Activated naive CD4-positive, alpha-beta T cell treated with Interleukin-2 at 50 U/mL for 16 hours (primary cell): ENCODE measurements at places on chromosomes 6 and 20.

DNA sequence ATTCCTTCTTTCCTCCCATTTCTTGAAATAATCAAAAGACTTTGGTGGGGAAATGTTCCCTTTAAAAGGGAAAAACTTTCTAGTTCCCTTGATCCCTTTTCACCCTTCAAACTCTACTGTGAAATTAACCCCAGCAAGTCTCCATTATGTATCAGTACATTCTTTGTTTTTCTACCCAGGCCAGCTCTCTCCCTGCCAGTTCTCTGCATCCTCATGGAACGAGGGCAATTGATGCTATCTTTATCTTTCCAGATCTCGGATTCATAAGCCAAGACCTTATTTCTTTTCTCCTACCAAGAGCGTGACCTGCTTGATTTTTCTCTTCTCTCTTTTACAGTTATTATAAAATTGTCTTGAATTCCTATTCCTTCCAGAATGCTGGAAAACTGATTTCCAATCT is 75.8 kb downstream of the ADGRB3 start:
- no peak for DNase-seq

DNA sequence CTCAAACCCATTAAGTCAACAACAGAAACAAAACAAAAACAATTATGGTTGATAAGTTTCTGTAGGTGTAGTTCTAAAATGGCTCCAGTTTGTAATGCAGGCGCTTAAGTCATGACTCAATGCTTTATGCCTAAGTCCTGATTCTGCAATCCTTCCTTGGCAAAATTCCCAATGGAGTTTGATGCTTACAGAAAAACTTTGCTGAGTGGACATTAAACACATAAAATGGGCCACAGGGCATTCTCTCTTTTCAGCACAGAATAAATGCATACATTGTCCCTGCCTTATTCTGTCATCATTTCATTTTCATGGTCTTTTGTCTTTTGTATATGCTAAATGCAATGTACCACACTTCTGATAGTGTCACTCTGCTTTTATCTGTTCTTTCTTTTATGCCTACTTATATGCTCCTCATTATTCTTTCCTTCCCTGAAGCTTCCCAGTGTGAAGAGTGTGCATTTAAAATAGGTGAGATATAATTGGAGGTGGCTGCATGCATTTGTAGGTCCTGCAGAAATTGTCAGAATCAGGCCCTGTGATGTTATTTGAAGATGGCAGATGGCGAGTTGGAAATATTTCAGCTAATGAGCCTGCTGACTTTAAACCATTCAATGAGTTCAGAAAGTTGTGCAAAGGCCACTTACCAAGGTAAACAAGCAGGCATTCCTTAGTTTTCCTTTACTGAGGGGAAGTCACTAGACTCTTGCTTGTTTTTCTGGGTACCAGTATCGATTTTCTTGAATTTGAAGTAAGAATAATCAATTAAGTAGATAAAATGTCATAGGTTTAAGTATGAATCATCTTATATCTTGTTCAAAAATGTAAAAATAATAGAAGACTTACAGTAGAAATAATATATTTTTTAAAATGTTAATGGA is 313.1 kb downstream of the TRDN start:
- DNase-seq, result no peak

DNA sequence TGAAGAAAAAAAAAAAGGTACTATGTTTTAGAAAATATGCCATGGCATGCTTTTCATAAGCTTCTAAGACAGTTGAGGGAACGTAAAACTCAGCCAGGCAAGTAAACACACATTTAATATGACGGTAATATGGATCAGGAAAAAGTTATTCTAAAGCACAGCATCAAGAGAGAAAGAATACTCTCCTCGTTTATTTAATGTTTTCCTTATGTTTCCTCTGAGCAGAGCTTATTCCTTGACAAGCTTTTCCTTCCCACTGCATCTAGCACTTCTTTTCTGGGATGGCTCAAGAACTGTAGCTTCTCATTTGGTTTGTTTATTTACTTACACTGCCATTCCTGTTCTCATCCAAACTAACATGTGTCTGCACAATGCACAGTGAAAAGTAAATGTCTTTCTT is 2.7 kb upstream of the RSPO3 start:
- no peak for DNase-seq

DNA sequence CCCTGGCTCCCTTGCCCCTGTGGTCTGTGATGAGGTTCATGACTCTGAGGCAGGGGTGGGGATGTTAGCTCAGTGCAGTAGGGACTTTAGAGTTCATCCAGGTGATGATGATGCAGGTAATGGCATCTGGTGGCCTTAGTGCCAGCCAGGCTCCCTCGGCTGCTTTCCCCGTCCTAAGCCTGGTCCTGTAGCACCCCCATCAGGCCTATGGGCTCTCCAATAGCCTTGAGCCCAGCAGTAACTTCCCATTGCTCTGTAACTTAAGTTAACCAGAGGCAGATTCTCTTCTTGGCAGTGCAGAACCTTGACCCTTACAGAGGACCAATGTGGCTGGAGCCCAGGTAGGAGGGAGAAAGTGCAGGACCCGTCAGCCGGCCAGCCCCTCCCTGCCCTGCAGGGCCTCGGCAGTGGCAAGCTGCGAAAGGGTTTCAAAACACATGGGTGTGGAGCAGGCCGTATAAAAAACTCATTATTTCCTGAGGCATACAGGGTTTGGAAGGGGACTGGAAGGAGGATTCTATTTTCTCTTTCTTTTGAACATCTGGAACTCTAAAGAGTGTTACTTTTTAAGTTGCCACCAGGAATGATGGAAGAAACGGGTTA is 406.9 kb downstream of the CDH26 start:
- no peak for DNase-seq

DNA sequence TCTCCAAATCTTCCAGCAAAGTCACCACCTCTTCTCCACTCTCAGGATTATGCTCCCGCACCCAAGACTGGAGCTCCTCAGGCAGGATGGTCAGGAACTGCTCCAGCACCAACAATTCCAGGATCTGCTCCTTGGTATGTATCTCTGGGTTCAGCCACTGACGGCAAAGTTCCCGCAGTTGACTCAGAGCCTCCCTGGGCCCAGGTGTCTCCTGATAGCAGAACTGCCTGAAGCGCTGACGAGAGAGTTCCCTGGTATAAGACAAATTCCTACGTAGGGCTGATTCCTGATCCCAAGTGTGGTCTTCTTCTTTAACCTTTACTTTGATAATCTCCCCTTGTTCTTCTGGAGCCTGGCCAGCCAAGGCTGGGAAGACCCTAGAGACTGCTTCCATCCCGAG is 60.6 kb downstream of the GPX5 start:
- DNase-seq, result no peak

DNA sequence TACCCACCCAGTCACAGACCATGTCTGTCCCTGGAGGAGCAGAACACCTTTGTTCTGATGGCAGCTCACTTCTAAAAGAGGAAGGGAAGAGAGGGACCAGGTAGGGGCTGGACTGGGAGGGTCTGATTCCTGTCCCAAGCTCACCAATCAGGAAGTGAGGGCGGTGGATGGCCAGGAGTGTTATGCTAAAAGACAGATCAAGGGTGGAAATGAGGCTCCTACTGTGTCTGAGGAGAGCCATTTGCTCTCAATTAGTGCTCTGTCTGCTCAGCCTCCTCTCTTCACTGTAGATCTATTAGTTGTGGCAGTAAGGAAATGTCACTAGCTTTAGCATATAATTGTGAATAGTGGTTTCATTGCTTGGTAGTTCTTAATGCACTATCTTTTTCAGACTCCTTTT is 72.5 kb downstream of the ARMC2 start:
- no peak for DNase-seq

DNA sequence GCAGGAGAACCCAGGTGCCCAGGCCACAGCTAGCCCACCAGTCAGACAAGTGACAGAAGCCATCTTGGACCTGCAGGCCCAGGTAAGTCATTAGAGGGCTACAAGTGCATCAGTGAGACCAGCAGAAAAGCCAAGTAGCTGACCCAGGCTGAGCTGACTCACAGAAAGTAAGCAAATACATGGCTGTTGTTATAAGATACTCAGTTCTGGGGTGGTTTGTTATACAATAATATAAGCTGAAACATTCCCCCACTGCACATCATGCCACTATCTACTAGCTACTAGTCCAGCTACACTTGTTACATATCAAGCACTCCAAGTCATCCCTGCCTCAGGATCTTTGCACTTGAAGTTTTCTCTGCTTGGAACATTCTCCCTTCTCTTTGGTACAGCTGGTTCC is 10.0 kb downstream of the DYNLT2 start:
- no peak for DNase-seq

GRCh38 chr6:134257516-134257915 is 60.4 kb downstream of the SGK1 start:
- DNase-seq, result no peak

GRCh38 chr20:9339708-9340107 is 174.7 kb upstream of the LAMP5 start:
- no peak for DNase-seq

GRCh38 chr6:144449911-144450597 is 164.9 kb downstream of the UTRN start:
- DNase-seq, result no peak
